ENCODE measurements at places on chromosomes 5 and 9. TPM values are rescaled to one million over a fixed set of nuclear protein-coding genes. Genes with fewer than 3 reads are reported as not detected.

DNA sequence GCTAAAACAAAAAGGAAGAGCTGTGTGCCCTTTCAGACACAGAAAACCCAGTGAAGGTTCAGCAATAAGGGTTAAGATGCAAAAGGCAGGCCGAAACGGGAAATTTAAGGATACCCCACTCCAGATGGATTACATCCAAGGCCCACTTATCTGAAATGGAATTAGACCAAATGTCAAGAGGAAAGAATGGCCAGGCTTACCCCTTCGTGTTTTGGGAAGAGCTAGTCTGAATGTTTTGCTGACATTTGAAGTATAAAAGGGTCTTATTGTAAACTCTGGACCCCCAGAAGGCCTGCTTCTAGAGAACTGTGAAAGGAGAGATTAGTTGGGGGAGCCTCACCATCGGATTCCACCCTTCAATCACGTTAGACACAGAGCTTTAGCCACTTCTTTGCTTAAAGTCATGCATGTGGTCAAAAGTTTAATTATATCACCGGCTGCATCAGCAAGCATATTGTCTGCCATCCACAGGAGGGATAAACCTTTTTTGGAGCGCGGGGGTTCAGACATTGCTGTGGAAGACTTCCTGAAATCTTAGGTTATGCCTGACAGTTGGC lies 93.3 kb downstream of the EFNA5 start:
- DNase-seq = no peak

- DNase-seq = no peak
Measured at GRCh38 chr5:57537811-57538210, 55.2 kb upstream of the ACTBL2 start.

CHSY3 gene
- not detected for polyA plus RNA-seq

ELAVL2 gene
- polyA plus RNA-seq = not detected

EQTN gene
- 0.15 TPM for polyA plus RNA-seq
